ENCODE measurements at places on chromosomes 11 and 22.

DNA sequence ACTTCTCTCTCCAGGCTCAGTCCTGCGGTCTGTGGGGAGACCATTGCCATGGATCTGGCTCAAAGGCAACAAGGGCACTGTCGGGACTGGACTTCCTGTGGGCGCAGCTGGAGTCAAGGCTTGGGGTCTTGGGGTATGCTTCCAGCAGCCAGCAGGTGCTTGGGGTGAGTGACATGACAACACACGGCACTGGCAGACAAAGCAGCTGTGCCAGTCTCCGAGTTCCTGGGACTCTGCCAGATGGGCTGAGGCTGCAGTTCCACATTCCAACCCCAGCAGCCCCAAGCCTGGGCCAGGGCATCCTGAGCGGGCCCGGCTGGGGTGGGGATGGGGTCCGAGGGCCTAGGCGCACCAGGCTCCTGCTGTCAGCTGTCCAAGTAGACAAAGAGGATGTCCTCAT is 12.3 kb downstream of the GUCD1 start:
- no peak for DNase-seq

DNA sequence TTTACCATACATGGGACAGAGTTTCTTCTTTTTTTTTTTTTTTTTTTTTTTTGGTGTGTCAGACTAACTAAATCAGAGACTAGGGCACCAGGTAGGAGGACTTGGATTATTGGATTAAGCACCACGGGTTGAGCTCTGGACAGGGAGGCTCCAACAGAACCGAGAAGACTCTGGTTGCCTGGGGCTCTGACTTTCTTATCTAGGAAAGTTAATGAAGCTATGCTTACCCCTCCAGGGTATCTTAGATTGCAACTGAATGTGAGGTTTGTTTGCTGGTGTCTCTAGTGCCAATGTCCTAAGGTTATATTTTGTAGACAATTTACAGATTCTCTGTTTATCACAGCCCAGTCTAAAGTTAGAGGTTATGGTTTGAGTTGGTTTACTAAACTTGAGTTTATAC is 18.1 kb downstream of the ETS1 start:
- DNase-seq = no peak

DNA sequence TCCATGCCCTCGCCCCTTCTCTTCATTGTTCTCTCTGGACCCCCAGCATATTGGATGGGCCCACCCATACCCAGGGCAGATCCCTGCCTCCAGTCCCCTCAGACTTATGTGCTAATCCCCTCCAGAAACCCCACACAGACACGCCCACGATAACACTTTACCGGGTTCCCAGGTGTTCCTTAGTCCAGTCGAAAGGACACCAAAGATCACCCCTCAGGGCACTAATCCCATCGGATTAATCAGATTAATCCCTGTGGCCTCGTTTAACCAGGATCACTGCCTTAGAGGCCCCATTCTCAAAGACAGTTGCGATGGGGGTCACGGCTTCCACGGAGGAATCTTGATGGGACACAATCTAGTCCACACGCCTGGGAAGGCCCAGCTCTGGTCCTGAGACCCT is 80.8 kb downstream of the SHANK2 start:
- DNase-seq = no peak

- no peak for DNase-seq
Observed at GRCh38 chr11:57323167-57323854, 1.4 kb downstream of the TNKS1BP1 start.

GRCh38 chr11:126542334-126543015 is 187.0 kb downstream of the ST3GAL4 start:
- DNase-seq = no peak

- no peak for DNase-seq
Observed at GRCh38 chr11:9681583-9682372, 17.9 kb downstream of the SWAP70 start.

- no peak for DNase-seq
Observed at GRCh38 chr11:121613724-121614123, 161.0 kb upstream of the SORL1-AS1 start.

DNA sequence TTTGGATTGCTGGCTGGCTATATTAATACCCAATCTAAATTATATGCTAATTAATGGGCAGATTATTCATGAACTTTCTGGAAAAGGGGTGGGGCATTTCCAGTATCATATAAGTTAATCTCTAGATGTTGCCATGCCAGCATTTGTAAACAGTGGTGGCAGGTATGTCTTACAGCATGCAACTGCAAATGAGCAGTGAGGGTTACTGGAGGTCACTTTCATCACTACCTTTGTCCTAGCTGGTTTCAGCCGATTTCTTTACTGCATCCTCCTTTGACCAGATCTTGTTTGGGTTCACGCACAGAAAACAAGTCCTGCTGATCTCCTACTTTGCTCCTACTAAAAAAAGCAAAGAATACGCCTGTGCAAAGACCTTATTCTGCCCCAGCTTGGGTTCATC is 89.1 kb upstream of the USP47 start:
- no peak for DNase-seq

DNA sequence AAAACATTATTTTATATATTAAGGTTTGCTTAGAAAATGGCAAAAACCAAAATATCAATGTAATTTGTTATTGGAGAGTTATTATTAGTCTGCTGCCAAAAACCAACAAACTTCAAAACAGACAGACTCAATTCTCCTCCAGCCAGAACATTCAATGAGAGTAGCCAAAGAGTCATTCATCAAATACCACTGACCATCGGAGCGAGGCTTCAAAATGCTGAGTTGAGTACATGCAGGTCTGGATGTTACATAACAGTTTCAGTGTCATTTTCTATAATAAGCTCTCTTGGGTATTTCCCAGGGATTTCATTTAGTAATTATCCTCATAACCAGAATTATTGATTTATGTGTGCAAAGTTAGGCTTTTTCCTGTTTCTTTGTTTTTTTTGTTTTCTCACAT is 42.6 kb downstream of the CHST1 start:
- no peak for DNase-seq

DNA sequence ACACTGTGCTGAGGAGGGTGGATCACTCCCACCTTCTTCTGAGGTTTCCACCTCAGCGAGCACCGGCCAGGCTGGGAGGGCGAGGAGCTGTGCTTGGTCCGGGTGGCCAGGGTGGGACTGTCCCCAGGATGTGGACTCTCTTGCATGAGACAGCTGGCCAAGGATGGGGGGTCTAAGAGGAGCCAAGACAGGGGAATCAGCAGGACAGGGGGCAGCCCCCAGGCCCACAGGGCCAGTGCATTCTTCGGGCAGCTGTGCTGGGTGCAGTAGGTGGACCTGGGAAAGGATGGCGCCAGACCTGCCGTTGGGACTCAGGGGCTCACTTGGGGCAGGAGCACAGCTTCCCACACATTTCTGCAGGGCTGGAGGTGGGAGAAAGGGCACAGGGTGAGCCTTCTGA is 9.5 kb downstream of the APOBEC3A start:
- DNase-seq = no peak

GRCh38 chr11:88626216-88626615 is 288.7 kb upstream of the CTSC start:
- DNase-seq = no peak

DNA sequence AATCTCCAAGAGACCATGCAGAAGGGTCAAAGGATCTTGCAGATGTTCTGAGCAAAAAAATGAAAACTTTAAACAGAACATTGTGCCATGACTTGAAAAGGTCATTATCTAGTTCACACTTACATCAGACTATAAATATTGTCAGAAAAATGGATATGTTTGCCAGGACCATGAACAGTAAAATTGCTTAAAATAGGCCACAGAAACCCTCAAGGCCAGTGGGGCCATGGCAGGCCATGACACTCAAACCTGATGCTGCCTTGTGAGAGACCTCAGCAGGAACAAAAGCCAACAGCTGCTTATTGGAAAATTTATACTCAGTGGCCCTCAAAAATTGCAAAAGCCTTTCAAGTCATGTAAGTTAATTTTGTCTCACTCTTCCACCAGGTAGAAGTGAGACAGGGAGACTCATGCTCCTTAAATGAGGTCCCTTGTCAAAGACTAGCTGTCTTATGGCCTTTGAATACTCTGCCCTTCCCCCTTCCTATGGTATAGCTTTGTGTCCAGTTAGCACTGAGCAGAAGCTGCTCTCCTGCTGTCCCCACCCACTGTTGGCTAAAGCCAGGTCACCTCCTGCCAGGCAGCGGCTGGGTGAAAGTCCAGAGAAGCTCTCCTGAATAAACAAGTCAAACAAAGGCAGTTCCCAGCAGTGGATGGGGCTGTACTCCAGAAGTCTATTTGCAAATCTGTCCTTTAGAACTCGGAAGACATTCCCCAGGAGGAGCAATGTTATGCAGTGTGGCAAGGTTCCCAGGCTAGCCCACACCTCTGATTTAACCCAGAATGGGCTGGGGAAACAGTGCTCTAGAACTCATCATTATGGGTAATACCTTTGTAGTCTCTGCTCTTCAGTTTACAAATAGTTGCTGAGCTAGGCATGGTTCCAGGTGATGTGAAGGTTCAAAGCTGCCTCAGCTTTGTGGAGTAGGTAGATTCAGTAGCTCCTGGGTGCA is 21.4 kb downstream of the ADM start:
- no peak for DNase-seq
